ENCODE measurements at places on chromosomes 3 and 15.

- DNase-seq: no peak
Measured at GRCh38 chr3:189683546-189684255, 52.5 kb downstream of the TP63 start.

GRCh38 chr3:174749143-174749542 is 110.0 kb upstream of the NAALADL2 start:
- DNase-seq: no peak

DNA sequence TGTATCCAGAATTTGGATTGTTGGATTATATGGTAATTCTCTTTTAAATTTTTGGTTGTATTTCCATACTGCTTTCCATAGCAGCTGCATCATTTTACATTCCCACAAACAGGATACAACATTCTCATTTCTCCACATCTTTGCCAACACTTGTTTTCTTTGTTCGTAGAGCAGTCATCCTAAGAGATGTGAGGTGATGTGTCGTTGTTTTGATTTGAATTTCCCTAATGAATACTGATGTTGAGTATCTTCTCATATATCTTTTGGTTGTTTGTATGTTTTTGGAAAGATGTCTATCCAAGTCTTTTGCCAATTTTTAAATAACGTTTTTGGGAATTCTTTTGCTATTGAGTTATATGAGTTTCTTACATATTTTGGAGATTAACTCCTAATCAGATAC is 93.6 kb downstream of the GMNC start:
- no peak for DNase-seq

- no peak for DNase-seq
Measured at GRCh38 chr3:87625876-87626275, 349.5 kb upstream of the POU1F1 start.
